ENCODE measurements at places on chromosomes 1 and 21.

DNA sequence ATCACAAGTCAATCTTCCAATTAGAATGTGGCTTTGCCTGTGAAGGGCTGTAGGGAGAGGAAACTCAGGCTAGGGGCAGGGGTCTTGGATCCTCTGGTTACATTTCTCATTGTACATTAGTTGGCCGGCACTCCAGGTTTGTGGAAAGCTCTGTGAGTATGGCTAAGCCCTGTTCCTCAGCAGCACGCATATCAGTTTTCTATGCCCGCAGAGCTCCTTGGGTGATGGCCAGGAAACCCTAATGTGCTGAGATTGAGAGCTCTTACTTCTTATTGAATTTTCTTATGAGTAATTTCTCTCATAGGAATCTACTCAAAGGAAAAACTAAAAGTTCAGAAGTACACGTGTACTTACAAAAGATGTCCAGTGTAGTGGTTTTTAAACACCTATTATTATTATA is 30.7 kb upstream of the STMN1 start:
- no peak for DNase-seq

DNA sequence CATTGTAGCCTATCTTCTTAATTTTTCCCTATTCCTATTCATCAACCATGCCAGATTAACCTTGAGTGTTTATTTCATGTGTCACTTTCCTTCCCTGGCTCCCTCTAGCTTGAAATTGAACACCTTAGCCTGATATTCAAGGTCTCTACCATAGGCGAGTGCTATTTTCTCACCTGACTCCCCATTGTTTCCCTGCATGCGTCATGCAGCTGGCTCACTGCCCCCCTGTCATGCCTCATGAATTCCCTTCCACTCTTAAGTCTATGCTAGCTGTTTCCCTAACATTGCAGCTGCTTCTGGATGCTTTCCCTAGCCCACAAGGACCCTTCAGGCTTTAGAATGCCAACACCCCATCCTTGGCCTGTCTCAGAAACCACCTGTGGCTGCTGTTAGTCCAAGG is 56.7 kb upstream of the CD1D start:
- no peak for DNase-seq

DNA sequence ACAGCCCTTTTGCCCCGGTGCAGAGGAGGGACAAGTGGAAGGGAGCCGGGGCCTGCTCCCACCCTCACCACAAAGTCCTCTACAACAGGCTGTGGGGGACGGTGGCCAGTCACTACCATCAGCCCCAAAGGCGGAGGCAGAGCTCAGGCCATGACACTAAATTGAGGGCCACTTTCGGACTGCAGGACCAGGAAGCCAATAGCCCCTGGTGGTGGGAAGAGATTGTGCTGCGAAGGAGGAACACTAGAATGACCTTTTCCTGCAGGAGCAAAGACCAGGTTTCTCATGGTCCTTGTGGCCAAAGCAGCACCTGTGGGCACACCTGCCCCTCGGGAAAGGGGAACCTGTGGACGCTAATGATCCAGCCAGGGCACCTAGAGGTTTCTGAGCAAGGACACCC is 30.3 kb downstream of the ACTA1 start:
- no peak for DNase-seq

DNA sequence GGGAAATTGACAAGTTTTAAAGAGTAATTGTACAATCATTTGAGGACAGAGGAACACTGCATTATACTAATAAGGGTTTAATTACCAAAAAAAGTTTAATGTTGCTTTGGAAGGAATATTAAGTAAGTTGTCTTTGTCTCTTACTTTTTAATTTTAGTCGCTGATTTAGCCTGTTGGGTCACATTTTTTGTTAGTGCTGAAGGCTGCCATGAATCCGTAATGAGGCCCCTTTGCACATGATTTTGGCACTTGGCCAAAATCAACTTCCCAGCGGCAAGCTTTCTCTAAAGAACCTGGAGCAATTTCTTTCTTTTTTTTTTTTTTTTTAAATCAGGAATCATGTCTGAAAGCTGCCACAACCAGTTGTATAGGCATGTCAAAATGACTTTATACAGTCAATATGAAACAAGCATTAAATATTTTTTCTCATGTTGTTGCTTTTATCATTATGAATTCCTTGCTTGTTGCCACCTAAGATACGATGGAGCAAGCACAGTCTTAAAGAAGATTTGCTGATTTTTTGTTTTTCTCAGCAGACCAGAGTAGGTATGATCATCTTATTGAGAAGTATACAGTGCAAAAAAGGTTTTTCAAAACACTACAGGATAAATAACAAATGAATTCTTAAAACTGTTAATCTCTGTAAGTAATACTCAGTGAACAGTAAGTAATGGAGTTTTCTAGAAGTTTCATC is 690.4 kb downstream of the USP25 start:
- DNase-seq, result no peak

DNA sequence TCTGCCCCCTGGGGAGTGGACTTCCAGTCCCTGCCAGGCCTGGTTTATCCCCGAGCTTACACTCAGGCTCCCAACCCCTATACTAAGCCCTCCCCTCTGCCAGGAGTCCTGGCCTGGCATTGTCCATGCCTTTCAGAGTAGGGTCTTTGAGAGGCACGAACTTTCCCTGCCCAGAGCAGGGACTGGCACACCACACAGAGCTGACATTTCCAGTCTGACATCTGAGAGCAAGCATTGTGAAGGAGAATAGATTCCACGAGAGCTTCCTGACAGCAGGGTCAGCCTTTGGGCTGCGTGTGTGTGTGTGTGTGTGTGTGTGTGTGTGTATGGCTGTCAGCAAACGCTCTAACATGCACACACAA is 59.5 kb upstream of the LAPTM5 start:
- no peak for DNase-seq

DNA sequence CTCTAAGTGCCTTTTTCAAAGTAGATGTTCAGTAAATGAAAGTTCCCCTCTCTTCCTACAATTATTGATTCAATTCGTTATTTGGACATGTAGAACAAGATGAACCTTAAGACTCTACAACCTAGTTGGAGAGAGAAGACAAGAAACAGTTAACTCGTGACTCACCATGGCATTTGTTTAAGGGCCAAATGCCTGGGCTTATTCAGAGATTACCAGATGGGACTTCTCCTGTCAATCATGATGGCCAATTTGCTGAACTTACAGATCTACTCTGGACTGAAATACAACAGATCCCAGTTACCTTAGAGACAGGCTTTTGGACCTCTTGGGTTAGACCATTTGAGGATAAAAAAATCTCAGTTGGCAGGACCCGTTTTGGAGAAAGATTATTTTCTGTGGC is 93.5 kb downstream of the C1orf94 start:
- no peak for DNase-seq
